ENCODE measurements at places on chromosomes 1 and 21. TPM values are rescaled to one million over a fixed set of nuclear protein-coding genes. Genes with fewer than 3 reads are reported as not detected.

DNA sequence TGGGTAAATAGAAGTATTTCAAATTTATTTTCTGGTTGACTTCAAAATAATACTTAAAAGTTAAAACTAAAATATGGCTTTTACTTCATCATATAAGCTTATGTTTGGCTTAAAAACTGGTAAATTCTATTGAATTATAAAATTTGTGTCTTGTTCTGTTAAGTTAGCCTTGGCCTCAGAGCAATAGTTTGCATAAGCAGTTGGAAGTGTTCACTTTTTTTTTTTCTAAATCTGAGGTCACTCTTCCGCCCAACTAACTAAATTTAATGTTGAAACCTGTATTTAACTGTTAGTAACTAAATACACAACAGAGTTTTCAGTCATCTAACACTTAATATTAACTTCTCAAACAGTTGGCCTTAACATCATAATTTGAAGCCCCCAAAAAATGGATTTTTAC lies 871.7 kb upstream of the ADAMTS5 start:
- DNase-seq = no peak

GRCh38 chr1:93961443-93961842 lies 52.2 kb upstream of the GCLM start:
- DNase-seq = no peak

DNA sequence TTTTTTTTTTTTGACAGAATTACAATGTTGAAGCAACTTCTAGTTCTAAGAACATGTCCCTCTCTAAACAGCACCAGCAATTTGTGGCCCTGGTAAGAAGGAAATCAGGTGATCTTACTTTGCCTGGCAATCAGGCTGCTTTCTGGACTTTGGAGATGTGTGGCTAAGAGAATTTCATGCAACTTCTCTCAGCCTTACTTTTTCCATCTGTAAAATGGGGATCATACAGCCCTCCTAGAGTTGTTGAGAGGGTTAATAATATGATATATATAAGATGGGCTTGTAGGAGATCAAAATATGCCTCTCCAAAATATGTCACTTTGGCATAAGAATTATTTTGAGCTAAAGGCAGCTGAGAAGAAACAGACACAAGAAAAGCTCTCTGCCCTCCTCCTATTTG lies 92.0 kb downstream of the SLC25A24 start:
- DNase-seq = no peak

DNA sequence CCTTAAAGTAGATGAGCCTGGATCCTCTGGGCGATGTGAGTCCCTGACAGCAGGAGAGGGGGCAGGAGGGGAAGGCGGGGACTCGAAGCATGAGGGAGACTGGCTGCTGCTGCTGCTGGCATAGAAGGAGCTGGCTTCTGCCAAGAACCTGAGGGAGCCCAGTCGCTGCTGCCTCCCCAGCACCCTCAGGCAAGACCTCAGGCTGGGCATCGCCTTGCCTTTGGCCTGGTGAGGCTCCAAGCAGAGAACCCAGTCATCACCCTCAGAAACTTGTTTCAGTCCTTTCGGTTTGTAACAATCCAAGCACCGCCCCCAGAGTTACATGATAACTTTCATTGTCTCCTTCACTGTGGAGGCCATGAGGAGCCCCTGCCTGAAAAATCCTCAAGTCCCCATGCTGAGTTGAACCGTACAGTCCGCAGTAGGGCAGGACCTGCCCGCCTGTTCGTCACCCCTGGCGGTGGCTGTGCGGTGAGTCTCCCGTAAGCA lies 38.8 kb downstream of the POFUT2 start:
- DNase-seq = peak; percentile 19

GRCh38 chr1:112540226-112540794 lies 31.5 kb downstream of the WNT2B start:
- DNase-seq = no peak

GRCh38 chr1:234958066-234958705 lies 170.5 kb downstream of the TOMM20 start:
- no peak for DNase-seq

GRCh38 chr21:26813426-26813998 lies 31.7 kb downstream of the ADAMTS1 start:
- no peak for DNase-seq

Gene NOL9
- polyA plus RNA-seq = 24.4 TPM

GRCh38 chr1:87867626-87868025 lies 538.9 kb downstream of the LMO4 start:
- DNase-seq = no peak

DNA sequence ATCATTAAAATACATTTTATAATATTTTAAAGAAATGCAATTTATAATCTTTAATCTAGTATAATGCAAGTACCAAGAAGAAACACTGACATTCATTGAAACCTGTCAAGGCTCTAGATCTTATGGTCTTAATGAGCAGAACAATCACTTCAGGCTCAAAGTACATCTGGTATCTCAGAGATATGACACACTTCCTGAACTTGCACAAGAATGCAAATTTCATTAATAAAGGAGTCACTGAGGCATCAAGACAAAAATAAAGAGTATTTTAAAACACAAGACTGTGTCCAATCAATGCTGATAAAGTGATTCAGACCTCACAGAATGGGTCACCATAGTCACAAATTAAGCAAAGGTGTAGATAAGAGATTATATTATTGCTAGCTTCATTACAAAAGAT lies 178.1 kb downstream of the AK5 start:
- no peak for DNase-seq

- no peak for DNase-seq
These were observed 44.3 kb downstream of the LAMC2 start for GRCh38 chr1:183230413-183230812.

- no peak for DNase-seq
These were observed 52.2 kb upstream of the GRHL3 start for GRCh38 chr1:24266998-24267397.

Gene BMP8A
- polyA plus RNA-seq = 0.55 TPM

- no peak for DNase-seq
These were observed 159.4 kb downstream of the RWDD3 start for GRCh38 chr1:95393434-95393833.

DNA sequence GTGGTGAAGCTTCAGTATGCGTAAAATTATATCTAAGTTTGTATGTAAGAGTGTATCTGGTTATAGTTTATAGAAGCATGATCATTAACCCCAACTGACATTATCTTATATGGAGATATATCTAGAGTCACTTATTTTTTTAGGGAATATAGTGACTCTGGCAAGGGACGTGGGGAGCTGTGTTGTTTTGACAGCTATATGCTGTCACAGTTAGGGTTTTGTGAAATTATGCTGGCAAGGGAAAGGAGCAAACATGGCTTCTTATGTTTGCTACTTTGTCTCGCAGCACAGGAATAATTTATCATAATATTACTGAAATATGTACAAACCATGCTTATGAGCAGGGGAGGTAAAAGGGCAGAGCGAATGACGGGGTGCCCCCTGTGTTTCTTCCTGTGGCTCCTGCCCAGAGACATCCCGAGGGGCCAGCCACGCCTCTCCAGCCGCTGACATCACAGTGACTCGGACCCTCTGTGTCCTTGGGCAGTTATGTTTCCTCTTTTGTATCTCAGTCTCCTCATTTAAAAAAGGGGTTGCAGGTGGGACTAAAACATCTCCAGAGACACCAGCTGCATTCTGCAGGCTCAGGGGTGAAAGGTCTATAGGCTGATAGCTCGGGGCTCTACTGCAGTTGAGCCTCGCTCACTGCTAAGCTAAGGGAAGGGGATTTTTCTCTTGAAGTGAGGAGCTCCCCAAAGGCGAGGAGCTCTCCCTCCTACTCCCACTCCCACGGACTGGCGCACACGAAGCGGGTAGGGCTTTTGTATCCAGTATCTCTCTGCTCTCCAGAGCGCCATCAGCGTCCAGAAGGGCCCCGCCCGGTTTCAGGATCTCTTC lies 14.9 kb downstream of the A3GALT2 start:
- no peak for DNase-seq

Gene AK5
- polyA plus RNA-seq = 1.2 TPM

DNA sequence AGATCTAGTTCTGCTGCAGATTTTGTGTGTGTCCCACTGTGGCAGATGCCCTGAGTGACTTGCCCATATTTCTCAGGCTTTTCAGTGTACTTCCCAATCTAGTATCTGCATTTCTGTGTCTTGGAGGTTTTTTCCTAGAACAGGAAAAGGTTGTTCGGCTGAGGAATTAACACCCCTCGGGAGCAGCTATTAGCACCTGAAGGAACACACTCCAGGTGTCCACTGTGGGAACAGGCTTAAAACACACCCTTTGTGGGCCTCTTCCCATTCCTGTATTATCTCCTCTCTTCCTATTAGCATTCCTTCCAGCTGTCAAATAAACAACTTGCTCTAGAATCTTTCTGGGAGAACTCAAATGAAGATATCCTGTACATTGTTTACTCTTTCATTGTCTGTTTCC lies 178.3 kb downstream of the HMCN1 start:
- no peak for DNase-seq

- no peak for DNase-seq
These were observed 130.4 kb upstream of the F3 start for GRCh38 chr1:94672001-94672400.

Gene BEND5
- 31.5 TPM for polyA plus RNA-seq

DNA sequence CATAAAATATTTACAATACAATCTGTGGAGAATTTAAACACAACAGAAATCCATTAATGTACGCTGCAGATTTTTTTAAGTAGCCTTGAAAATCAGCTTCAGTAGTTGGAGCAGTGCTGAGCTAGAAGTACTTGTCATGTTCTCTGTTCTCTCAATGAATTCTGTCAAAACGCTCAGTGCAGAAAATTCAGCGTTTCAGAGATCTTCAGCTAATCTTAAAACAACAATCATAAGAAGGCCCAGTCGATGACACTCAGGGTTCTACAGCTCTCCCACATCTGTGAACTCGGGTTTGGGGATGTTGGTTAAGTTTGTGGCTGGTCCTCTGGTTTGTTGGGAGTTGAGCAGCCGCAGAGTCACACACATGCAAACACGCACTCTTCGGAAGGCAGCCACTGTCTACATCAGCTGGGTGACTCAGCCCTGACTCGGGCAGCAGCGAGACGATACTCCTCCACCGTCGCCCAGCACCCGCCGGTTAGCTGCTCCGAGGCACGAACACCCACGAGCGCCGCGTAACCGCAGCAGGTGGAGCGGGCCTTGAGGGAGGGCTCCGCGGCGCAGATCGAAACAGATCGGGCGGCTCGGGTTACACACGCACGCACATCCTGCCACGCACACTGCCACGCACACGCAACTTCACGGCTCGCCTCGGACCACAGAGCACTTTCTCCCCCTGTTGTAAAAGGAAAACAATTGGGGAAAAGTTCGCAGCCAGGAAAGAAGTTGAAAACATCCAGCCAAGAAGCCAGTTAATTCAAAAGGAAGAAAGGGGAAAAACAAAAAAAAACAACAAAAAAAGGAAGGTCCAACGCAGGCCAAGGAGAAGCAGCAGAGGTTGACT lies 161.2 kb downstream of the RUNX1 start:
- DNase-seq = no peak

GRCh38 chr1:14599183-14599791 lies 802 bp downstream of the KAZN start:
- peak; percentile 33 for DNase-seq

DNA sequence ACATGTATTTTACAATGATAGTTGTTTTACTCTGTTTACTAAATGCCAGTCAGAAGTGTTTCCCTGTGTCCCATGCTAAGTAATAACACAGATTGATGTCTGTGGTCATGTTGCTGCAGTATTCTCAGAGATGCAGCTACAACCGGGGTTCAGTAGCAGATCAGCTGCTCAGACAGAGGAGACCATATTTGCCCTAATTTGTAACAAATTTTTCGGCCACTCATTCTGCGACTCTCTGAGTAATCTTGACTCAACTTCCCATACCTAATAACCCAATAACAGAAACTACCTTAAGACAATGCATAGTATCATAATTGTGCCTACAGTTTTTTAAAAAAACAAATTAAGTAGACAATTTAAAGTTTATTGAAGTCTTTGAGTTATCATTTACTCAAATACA lies 32.6 kb downstream of the NIBAN1 start:
- no peak for DNase-seq

Gene KIAA0319L
- polyA plus RNA-seq = 68.7 TPM

DNA sequence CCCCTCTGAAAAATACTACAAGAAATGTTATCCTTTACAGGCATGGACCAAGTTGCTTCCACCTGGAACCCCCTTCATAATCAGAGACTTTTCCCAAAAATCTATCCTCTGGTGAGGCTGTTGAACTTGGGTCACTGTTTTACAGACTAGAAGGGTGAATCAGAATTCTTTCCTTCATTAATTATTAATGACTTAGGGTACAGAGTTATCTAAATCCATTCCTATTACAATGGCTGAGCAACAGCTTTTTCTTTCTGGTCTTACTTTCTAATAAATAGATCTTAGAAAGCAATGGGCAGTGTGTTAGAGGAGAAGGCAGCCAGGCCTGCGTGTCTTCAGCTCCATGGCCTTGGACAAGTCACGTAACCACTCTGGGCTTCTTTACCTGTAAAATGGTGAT lies 284.2 kb downstream of the ZNF648 start:
- DNase-seq = no peak

Gene PFDN2
- polyA plus RNA-seq = 59.6 TPM

Gene BLZF1
- 27.8 TPM for polyA plus RNA-seq

DNA sequence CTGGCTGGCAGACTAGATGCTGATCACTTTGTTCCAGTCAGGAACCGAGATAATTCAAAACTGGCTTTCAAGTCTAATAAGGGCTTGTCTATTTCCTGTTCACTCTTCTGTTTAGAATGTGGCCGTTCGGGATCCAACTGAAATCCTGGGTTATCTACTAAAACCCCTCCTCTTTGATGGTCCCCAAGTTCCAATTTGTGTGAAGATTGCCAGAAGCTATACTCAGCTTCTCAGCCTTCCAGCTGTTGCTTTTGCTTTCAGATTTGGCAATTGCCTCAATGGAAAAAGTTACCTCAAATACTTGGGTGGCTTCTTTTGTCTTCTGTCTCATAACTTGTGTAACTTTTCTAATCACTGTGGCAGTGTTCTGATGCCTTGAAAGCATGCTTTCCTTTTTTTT lies 43.7 kb downstream of the BTBD8 start:
- no peak for DNase-seq

- no peak for DNase-seq
These were observed 300.0 kb upstream of the VAMP3 start for GRCh38 chr1:7470904-7471638.

Gene SH2D1B
- 0.94 TPM for polyA plus RNA-seq

Gene CRYBG2
- polyA plus RNA-seq = 1.7 TPM

- no peak for DNase-seq
These were observed 79.6 kb downstream of the SNX7 start for GRCh38 chr1:98741164-98741563.

Gene CIART
- 8.7 TPM for polyA plus RNA-seq

DNA sequence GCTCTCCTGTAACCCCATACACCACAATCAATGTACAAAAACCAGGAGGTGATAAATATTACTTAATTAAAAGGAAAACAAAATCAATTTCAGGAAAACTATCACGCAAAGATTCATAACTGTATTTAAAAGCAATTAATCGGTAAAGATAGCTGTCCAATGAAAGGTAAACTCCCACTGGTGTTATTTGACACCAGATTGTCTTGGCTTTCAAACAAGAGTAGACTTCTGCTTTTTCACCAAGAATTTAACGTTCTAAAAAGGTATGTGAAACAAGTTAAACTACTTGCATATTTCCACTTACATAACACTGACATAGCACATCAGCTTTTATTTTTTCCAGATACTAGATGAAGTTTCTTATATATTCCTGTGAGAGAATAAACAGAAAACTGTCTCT lies 3.5 kb downstream of the PLPP3 start:
- no peak for DNase-seq

All from right lung (tissue), 10 donors.